Stimulated activated CD8-positive, alpha-beta memory T cell treated with anti-CD3 and anti-CD28 coated beads, Interleukin-4, amount 100 ng/mL, for 4 hours (primary cell): ENCODE measurements at places on chromosomes 1 and 21.

DNA sequence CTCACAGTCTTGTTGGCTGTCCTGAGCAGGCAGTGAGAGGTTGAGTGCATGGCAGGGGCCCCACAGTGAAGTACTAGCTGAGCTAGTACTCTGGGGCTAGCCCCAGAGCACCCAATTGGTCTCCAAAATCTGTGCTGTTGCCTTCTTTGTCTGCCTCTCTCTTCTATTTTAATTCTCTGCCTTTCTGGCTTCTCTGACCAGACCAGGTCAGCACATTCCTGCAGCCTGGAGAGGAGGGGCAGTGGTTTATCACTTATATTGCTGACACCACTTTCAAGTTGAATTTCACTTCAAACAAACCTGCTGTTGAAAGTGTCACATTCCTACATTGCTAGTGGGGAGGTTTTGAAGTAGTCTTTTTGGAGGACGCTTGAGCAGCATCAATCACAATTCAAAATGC is 628.7 kb downstream of the PTPRU start:
- DNase-seq = no peak

- no peak for DNase-seq
Measured at GRCh38 chr1:53734650-53735211, 4.2 kb downstream of the GLIS1 start.

GRCh38 chr1:173549813-173550212 is 53.1 kb downstream of the SLC9C2 start:
- no peak for DNase-seq

DNA sequence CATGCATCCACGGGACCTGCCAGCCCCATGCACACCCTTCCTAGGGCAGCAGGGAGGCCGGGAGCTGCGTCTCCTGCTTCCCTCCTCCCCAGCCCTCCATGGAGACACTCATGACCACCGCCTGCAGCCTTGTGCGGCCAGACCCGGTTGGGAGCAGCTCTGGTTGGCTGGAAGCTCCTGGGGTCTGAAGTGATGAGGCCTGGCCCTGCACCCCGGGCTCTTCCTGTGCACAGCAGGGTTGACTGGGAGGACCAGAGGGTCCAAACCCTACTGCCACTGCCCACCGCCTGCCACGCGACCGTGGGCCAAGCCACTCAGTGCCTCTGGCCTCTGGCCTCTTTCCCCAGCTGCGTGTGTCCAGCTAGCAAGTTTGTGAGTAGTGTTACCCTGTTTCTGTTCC is 111.1 kb upstream of the COL6A1 start:
- DNase-seq = no peak

GRCh38 chr1:200954434-200954833 is 59.7 kb downstream of the INAVA start:
- DNase-seq = no peak

GRCh38 chr1:151831605-151832004 is at the start of gene RORC:
Gene RORC (minus strand): TSS chr1:151831802. CDS start chr1:151831764, 38 bp downstream.
- no peak for DNase-seq
